ENCODE measurements at places on chromosomes 3 and 15.

DNA sequence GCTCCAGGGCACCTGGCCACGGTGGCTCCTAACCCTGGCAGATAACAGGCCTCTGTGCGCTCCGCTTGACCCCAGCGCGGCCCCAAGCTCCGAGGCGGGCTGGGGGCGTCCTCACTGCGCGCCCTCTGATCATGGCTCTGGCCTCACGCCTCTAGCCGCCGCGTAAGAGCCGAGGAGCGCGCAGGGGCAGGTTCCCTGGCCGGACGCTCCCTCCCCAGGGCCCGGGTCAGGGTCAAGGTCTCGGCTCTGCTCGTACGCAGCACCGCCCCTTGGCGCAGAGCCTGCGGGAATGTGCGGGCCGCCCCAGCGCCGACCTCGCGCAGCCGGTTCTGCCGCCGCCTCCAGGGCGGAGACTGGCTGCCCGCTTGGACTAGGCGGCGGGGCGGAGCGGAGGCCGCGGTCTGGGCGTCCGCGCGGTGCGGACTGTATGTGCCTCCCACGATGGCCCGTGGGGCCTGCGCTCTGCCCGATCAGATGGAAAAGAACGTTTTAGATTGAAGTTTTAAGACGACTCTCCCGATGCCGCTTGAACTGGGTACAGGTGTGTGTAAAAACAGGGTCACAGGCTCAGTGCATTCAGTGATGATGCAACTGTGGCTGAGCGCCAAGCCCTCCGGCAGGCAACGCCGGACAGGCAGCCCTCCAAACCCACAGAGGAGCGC is 40.8 kb downstream of the CHST14 start:
- DNase-seq: no peak

- DNase-seq: no peak
Measured at GRCh38 chr3:150292891-150293290, 115.2 kb upstream of the TSC22D2 start.

GRCh38 chr3:77254967-77255831 is 215.3 kb downstream of the ROBO2 start:
- peak; percentile 1 for DNase-seq

DNA sequence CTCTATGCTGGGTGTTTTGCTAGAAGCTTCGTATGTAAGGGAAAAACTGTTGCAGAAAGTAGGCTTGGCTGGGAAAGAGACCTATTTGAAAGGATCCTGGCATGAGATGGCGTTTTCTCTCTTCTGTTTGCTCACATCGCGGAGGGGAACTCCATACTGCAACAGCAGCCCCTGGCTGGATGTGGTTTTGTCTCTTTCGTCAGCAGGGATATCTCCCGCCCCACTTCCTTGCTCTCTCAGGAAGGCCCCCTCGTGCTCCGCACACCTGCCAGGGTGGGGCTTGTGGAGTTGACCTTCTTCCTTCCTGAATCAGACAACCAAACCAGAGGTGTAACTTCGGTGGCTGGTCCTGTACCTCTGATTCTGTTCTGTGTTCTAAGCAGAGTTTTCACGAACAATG is 26.4 kb upstream of the MYZAP start:
- DNase-seq: no peak

DNA sequence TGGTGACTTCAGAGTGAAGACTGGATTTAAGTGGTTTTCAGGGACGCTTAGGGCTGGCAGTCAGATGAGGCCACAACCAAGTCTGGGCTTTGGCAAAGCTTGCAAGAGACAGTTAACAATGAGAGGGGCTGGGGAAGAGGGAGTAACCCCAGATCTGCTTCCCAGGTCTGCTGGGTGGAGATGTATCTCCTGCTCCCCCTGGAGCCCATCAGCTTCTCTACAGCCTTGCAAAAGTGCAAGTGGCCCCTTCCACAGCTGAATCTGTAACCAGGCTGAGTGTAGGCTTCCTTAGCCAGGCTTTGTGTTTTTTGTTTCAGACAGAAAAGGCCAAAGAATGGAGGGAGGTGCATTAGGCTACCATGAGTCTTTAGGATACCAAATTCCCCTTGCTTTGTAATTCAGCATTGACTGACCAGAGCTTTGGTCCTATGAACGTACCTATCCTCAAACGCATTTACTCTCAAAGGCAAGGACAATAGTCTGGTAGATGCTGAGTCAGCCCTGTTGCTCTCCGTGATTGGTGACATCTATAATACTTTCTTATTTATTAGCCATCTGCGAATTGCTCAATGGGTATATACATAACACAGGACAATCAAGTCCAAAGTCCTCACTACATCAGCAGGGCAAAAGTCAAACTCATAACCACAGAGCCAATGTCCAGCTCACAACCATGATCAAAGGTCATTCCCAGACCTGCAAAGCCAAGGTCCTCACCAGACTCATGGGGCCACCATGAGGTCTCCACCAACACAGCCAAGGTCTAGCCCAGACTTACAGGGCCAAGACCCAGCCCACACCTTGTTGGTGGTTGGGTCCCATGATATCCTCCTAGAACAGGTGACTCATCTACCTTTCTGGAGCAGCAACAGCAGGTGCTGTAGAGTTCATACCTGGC is 17.1 kb downstream of the CCDC13 start:
- DNase-seq: no peak
